ENCODE measurements at places on chromosomes 3 and 15.

GRCh38 chr3:196144383-196145105 lies 62.7 kb upstream of the TFRC start:
- no peak for DNase-seq

DNA sequence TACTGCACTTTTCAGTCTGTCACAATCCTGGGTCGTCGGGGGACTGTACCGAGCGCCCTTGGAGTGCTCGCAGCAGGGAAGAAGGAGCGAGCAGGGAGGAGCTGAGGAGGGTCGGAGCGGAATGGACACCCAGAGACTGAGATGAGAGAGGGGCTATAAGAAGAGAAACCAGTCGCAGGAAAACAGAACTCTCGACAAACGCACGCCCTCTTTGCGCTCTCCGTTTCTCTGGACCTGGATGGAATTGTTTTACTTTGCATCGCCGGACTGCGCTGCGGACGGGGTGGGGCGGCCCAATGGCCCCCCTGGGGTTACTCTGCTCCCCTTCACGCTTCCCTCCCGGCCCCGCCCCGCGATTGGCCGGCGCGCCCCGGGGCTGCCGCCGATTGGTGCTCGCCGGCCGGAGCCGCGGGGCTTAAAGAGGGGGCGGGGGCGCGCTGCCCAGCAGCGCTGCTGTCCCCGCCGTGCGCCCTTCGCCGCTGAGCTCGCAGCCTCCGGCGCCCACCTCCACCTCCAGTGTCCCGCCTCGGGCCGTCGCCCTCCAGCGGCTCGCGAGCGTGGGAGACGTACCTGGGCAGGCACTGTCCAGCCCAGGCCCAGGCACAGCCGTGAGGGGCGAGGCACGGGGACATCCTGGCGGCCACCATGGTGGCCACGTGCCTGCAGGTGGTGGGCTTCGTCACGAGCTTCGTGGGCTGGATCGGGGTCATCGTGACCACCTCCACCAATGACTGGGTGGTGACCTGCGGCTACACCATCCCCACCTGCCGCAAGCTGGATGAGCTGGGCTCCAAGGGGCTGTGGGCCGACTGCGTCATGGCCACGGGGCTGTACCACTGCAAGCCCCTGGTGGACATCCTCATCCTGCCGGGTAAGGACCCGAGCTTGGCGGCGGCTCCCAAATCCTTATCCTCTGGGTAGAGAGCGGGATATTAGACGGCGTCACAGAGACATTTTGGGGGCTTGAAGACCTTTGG lies at the start of gene CLDN11:
Gene CLDN11, plus strand, starts transcription at position 447 of the 977 bp plus-strand sequence. Its CDS starts 199 bp downstream, at position 646.
- DNase-seq, result no peak

- no peak for DNase-seq
Measured at GRCh38 chr3:8183627-8184026, 318.0 kb upstream of the LMCD1 start.

- DNase-seq, result no peak
Measured at GRCh38 chr15:25711691-25712090, 151.4 kb downstream of the ATP10A start.

- DNase-seq, result no peak
Measured at GRCh38 chr3:58299839-58300516, 6.1 kb upstream of the RPP14 start.

DNA sequence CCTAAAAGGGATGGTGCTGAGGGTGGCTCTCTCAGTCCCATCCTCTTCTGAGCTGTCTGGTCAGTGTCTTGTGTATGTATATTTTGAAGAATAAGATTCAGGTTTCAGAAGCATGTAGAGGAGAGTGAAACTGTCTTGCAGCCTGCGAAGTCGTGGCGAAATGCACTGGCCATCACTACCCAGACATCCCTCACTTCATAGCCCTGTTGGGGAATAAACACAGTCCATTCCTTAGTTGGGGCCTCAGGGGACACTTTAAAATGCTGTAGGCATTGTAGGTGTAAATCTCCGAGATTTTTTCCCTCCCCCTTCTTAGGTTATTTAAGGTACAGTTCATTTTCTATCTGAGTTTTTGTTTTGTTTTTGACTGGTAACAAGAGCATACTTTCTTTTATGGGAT lies 93.8 kb downstream of the DNASE1L3 start:
- DNase-seq, result no peak
